ENCODE measurements at places on chromosomes 7 and 10. TPM values are rescaled to one million over a fixed set of nuclear protein-coding genes. Genes with fewer than 3 reads are reported as not detected.

CALHM2 gene
- total RNA-seq: 0.52 TPM

MYH16 gene
- total RNA-seq: not detected

SPDYE5 gene
- total RNA-seq: not detected

LIPF gene
- not detected for total RNA-seq

R3HCC1L gene
- total RNA-seq: 16.7 TPM

CRTAC1 gene
- total RNA-seq: not detected

SYCE1 gene
- not detected for total RNA-seq

FAM25G gene
- total RNA-seq: not detected

NACAD gene
- 1.0 TPM for total RNA-seq

CALHM1 gene
- total RNA-seq: not detected

- no peak for DNase-seq
Measured at GRCh38 chr7:140873434-140873833, 51.3 kb downstream of the BRAF start.

DNA sequence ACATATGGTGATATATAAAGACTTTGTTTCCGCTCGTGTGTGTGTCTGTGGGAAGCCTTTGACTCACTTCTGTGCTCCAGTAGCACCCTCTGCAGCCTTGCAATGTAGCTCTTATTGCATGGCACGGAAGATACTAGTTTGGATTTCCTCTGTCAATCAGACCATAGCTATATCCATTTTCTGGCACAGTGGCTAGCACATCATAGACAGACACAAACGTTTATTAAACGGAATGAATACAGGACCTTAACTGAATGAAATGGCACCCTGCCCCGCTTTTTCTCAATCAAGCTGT is 124.0 kb upstream of the PTPN20 start:
- peak; percentile 36 for DNase-seq

DNA sequence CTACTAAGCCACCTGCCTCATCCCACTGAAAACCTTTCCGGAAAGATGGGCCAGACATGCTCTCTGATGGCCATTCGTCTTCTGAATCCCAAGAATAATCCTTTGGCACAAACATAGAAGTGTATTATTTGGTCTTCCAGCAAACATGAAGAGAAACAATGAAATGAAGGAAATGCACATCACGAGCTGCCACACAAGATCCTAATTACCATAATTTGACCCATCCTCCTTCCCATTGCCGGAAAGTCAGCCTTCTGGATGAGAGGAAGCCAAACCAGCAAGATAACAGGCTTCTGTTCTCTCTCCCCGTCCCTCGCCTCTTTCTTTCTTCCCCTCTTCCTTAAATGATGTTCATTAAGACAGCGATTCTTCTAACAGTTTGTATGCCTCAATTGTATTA is 218.9 kb upstream of the KMT2E start:
- no peak for DNase-seq

DNA sequence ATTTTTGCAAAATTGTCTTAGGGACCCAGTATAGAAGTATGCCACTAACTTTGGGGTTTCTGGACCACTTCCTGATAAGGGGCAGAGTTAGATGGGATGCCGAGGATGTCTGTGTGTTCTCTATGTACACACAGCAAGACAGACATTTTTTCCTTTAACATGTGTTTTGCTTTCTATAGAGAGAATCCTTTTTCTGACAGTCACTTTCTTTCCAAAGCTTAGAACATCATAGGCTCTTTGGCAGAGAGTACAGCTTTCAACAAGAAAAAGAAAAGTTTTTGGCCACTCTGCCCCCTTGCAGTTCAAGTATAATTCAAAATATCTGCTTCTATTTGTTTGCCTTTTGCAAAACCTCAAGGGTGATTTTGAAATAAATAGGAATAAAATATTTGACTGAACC is 44.1 kb downstream of the PAPSS2 start:
- no peak for DNase-seq

DNA sequence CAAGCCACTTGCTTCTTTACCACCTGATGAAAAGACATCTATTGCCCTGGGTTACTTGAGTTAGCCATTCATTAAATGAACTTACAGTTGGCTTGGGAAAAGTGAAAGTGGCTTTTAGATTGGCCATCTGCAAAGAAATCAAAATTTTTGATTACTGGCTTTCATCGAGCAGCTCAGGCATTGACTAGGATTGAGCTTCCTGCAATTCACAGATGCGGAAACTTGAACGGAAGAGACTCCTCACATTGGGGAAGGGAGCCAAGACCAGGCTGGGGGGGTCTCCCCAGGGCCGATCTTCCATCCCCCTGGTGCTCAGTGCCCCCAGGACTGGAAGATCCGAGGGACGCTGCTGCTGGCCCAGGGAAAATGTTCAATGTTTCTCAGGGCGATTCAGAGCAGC is 145.4 kb downstream of the PIP4K2A start:
- no peak for DNase-seq

DNA sequence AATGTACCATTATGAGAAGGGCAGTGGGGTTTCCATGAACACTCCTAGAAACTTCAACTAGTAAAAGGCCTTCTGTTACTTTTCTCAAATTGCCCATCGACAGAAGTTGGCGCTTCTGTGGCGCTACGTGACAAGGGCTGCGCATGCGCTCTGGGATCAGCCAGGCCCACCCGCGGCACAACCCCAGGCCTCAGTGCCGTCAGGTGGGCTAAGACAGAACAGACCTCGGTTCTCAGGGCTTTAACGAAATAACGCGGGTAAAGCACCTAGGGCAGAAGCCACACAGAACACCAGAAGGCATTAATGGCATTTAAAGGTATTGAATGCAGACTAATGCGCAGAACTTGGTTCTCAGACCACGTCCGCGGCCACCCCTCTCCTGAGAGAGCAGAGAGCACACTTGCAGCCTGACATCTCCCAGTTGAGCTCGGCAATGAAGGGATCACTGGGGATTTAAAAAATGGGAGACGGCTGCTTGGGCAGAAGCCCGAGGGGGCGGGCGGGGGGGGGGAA is 67.6 kb upstream of the CTNNA3 start:
- DNase-seq: peak; percentile 86

DNA sequence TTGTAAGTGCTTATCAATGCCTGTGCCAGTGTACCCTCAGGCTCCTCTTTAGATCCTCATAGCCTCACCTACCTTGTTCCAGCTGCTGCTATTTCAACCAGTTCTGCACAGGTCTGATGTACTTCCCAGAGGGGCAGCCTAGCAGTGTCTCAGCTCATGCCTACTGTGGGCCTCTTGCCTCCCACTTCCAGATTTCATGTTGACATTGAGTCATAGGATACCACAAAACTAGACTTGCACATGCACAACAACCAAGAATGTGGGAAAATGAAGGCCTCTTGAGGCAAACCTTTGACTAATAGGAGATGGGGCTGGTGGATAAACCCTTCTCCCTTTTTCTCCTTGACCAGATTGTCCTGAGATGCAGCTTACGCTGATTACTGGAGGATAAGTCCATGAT is 31.0 kb downstream of the PON3 start:
- DNase-seq: no peak

DNA sequence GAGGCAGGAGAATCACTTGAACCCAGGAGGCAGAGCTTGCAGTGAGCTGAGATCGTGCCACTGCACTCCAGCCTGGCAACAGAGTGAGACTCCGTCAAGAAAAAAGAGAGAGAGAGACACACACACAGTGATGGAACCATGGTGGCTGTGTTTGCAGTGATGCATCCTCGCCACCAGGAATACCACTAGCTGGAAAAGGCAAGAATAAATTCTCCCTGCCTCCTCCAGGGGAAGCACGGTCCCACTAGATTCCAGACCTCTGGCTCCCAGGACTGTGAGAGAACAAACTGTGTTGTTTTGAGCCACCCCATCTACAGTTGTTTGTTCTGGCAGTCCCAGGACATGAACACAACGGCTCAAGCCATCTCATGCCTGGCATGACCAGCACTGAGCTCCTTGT is 320.3 kb upstream of the FOXK1 start:
- no peak for DNase-seq

- no peak for DNase-seq
Measured at GRCh38 chr7:15938115-15938514, 251.6 kb upstream of the MEOX2 start.

- DNase-seq: no peak
Measured at GRCh38 chr7:93958651-93959050, 37.1 kb downstream of the GNG11 start.

DNA sequence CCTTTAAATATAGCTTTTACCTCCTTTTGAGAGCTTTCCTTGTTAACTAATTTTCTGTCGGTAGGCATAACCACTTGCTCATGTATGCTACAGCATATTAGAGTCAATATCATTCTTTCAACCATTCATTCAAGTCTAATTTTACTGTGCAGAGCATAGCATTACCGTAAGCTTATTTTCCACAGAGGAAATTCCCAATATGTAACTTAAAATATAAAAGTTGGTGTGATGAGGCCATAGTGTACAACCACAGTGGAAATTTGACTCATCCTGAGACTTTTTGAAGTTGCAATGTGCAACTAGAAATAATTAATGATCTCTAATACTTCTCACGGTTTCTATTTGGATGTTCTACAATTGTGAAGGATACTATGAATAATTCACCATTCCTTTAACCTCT is 80.6 kb upstream of the KLF6 start:
- no peak for DNase-seq

GRCh38 chr7:77569514-77570232 is 32.6 kb downstream of the PTPN12 start:
- no peak for DNase-seq

DNA sequence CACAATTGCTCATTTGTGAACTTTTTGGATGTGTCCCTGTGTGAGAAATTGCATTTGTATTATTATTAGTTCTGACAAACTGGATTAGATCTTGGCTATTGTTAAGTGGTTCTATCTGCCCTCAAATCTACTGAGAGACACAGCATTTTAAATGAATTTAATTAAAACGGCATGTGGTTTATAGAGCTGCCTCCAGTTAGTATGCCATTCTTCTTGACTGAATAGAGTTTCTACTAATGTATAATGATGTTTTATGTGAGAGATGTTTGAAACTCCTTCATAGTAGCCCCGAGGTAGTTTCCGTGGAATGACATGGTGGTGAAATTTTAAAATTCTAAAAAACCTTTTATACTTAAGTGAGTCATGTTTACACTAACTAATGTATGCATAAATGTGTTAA is 110.9 kb downstream of the DYNC1I1 start:
- no peak for DNase-seq

- no peak for DNase-seq
Measured at GRCh38 chr10:12322583-12323131, 26.7 kb upstream of the CAMK1D start.

DNA sequence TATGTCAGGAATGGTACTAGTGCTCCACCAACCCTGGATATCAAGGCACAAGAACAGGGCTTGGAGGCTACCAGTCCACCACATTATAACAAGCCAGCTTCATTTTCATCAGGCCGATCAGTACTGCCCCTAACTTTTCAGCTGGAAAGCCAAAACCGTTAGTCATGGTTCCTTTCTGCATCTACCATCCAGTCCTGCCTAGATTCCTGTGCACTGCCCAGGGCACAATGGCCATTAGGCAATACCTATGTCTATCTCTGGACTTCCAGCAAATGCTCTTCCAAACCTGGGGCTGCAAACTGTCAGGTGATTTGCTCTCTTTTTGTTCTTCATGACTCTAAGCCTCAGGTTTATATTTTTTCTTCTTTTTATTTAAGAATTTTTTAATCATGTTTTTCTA is 937.7 kb downstream of the SORCS1 start:
- no peak for DNase-seq

DNA sequence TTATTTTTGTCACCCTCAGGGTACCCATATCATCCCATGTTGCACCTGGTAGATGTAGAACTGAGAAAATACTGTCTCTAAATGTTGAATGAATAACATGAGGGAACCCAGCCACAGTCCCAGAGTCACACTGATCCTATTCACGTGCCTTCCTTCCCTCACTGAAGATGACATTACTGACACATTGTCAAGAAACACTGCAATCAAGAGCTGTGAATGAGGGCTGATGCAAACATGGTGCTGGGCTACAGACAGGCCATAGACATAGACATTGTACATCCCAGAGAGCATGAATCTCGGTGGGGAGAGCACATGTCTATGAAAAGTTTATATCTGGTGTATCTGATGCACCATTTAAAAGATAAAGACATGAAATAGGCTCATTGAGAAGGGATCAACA is 9.8 kb downstream of the SLC13A4 start:
- DNase-seq: no peak

DNA sequence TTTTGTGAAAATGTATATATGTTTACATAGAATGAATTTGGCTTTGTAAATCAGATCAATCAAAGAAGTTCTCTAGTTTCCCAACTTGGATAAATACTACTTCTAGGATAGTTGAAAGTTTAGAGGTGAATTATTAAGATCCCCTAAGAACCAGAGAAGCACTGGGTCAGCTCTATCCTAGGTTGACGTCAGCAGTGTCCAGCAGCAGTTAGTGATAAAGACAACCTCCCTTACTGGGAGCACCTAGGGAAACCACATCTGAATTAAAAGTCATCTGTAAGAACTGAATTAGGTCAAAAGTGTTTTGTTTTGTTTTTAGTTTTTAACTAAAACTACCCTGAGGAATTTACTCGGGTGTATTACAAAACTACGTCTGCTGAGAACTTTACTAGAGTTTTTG is 178.0 kb downstream of the POLR1F start:
- DNase-seq: no peak

DNA sequence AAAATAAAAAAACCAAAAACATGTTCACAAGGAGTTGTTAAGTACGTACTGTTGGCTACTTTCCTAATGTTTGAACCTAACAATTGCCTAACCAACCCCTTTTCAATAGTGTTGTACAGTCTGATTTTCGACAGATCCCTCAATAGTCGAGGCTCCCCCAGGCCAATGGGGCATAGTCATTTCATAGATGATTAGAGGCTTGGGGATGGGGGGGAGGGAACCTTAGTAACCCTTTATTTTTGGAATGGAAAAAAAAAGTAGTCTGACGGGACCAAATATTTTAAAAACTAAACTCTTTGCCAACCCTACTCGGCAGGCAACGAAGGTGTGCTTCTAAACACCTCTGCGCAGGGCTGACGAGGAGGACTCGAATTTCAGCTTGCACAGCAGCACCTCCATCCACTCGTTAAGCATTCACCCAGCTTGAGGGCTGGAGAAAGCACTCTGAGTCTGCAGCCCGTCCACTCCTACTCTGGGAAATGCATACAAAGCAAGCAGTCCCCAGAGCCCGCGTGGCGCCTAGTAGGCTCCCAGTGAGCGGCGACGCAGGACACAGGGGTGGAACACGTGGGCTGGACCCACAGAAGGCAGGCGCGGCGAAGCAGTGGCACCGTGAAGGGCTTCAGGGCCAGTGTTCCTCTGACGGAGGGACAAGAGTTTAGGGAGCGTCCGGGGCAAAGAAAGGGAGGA is 899 bp downstream of the PUS7 start:
- peak; percentile 67 for DNase-seq

GRCh38 chr10:91788527-91788926 is 9.7 kb upstream of the TNKS2 start:
- no peak for DNase-seq

Measured in Caco-2 (cell line).